NCI-H526 (cell line): ENCODE measurements at places on chromosomes 6 and 20.

GRCh38 chr6:42522036-42522435 is 41.8 kb upstream of the UBR2 start:
- DNase-seq, result no peak

DNA sequence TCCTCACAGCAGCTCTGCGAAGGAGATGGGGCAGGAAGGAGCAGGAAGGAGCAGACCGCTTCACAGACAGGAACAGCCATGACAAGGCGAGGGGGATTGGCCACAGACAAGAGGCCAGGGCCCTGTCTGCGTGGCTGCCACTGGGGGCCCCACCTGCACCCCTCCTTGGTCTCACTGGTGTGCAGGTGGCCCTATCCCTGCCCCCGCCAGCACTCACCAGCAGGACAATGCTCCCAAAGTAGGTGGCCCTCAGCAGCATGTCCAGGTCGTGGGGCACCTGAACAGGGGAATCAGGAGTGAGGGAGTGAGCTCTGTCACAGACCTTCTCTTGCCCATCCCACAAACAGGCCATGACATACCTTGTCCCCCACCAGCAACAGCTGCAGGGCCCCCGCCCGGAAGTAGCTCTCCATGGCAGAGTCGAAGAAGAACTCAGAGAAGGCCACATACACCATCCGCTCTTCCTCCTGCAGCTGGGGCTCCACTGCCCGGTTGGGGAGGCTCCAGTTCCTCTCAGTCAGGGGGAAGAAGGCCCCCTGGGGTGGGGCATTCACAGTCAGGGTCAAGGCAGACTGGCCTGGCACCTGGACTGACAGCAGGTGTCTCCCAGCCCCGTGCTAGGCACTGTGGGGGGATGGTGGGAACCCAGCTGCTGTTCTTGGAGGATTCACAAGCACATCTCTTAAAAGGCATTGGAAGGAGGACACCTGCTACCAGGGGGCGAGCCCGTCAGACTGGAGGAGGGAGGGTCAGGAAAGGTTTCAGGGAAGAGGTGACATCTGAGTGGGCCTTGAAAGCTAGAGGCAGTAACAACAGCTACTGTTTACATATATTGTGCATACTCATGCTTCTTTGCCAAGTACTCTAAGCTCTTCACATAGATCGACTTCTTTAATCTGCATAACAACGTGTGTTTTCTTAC is 7.1 kb downstream of the PLTP start:
- DNase-seq, result no peak

DNA sequence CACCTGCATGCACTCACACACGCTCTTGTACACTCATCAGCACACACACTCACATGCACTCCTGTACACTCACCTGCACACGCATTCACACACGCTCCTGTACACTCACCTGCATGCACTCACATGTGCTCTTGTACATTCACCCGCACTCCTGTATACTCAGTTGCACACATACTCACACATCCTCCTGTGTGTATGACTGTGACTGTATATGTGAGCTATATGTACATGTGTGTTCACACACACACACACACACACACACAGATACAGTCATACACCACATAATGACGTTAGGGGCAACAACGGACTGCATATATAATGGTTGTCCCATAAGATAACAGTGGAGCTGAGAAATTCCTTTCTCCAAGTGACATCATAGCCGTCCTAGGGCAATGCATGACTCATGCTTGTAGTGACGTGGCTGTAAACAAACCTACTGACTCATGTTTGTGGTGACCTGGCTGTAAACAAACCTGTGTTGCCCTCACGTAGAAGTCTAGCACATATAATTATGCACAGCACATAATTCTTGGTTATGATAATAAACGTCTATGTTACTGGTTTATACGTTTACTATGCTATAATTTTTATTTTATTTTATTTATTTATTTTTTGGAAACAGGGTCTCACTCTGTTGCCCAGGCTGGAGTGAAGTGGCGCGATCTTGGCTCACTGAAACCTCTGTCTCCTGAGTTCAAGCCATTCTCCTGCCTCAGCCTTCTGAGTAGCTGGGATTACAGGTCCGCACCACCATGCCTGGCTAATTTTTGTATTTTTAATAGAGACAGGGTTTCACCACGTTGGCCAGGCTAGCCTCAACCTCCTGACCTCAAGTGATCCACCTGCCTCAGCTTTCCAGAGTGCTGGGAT is 22.8 kb upstream of the TAF4 start:
- DNase-seq, result no peak

- DNase-seq, result no peak
These were observed 71.9 kb downstream of the MDGA1 start for GRCh38 chr6:37625591-37626374.

DNA sequence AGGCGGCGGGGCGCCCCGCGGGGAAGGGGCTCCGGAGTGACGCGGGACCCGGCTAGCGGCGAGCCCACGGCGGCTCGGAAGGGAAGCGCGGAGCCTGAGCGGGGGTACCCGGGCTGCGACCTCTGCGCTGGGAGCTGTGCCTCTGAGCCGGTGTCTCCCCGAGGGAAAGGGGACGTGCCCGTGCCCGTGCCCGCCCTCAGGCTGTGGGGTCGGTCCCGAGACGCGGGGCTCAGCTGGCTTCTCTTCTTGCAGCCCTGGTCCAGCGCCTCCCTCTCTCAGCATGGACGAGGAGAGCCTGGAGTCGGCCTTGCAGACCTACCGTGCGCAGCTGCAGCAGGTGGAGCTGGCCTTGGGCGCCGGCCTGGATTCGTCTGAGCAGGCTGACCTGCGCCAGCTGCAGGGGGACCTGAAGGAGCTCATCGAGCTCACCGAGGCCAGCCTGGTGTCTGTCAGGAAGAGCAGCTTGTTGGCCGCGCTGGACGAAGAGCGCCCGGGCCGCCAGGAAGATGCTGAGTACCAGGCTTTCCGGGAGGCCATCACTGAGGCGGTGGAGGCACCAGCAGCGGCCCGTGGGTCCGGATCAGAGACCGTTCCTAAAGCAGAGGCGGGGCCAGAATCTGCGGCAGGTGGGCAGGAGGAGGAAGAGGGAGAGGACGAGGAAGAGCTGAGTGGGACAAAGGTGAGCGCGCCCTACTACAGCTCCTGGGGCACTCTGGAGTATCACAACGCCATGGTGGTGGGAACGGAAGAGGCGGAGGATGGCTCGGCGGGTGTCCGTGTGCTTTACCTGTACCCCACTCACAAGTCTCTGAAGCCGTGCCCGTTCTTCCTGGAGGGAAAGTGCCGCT is 686 bp downstream of the ZGPAT start:
- peak; percentile 31 for DNase-seq

DNA sequence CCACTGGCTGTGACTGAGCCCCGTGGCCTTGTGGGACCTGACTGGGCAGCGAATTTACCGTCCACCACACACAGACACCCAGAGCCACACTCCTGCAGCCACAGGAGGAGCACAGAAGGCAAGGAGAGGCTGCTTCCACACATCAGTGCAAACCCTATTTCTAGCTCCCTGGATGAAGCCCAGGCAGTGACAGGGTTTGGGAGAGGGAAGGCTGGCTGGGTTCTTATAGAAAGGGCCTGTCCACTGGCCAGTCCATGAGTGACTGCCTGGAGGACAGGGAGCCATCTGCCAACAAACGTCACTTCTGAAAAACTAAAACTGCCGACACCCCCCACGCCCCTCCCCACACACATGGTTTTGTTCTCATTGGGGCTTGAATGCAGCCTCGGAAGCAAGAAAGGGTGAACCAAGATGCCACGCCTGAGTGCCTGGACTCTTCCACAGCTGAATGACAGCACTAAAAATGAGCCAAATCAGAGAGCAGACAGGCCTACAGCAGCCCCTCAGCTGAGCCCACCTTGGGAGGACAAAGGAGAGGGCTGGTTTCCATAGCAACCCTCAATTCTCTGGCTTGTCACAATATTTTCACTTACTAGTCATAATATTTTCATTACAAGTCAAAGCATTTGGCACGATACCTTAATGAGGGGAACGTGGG is 38.4 kb downstream of the RRBP1 start:
- DNase-seq, result no peak

DNA sequence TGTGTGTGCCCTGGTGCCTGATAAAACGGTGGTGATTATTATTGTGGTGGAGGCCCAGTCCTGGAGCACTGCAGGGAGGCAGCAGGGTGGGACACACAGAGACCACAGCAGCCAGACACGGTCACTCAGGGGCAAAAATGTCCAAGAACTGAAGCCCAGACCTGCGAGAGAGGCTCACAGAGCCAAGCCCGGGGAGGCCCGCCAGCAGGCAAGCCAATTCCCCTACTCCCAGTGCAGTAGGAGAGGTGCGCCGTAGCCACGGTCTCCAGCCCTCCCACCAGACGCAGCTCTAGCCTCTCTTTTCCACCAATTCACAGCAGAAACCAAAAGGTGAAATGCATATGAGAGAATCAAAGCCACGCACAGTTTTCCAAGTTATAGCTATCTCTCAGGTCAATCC is 179.4 kb upstream of the TAB2 start:
- DNase-seq, result no peak

- peak; percentile 52 for DNase-seq
These were observed 148.0 kb downstream of the DHX35 start for GRCh38 chr20:39109933-39110818.

DNA sequence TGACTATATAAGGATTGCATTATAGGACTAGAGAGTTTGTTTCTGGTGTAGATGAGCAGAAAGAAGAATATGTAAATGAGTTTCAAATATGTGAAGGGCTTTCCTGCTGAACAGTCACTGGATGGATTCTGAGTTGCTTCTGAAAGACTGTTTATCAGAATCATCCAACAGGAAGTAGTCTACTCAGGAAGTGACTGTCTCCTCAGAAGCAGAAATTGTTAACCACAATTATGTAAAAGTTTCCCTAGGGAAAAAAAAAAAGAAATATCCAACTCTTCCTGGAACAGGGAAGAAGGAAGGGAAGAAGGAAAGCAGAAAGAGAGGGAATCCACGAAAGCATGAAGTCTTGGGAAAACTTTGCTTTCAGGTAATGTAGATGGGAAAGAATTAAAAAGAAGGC is 138.9 kb downstream of the TENT5A start:
- no peak for DNase-seq

DNA sequence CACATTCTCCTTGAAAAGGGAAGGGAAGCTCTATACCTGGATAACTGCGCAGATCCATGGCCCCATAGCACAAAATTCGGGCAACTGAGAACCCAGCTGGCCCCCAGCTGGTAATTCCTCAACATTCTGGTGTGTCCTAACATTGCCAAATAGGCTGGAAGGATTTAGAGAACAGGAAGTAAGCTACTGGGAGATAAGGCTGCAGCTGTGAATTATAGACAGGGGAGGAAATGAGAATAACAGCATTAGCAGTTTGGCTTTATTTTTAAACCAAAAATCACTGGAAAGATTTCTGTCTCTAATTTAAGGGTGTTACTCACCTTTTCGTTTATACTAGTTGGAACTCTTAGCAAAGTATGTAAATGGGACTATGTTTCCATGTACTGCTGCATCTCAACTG is 97.2 kb downstream of the TULP4 start:
- no peak for DNase-seq

- no peak for DNase-seq
These were observed 2.7 kb downstream of the BMP2 start for GRCh38 chr20:6769903-6770785.

GRCh38 chr6:27078734-27079357 is 168.7 kb upstream of the PRSS16 start:
- DNase-seq, result peak; percentile 60

DNA sequence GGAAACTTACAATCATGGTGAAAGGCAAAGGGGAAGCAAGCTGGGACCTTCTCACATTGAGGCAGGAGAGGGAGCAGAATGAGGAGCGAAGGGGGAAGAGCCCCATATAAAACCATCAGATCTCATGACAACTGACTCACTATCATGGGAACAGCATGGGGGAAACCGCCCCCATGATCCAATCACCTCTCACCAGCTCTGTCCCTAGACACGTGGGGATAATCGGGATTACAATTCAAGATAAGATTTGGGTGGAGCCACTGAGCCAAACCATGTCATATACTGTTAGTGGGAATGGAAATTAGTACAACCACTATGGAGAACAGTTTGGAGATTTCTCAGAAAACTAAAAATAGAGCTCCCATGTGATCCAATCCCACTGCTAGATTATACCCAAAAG is 163.7 kb downstream of the MANEA start:
- no peak for DNase-seq

DNA sequence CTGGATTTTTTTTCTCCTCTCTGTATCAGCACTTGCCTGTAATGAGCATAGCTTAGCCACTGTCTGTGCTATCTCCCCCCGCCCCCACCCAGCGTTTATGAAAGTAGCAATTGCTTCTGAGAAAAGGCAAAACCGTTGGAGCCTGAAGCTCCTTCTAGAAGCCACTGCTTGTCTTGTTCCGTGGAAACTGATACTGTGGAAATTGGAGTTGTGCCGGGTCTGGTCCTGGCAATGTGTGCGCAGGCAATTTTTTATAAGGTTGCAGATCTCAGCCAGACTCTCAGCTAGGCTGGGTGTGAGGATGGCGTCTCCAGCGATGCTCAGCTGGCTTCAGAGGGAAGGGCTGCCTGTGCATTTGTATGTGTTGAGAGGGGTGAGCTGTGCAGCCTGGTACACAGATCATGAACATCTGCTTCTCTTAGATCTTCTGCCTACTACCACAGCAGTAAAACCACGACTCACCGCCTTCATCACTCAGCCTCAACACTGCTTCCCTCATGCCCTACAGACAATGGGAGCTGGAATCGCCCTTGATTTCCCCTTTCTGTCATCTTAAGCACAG is 72.4 kb upstream of the GTSF1L start:
- DNase-seq, result no peak

GRCh38 chr6:43838276-43839036 is 68.4 kb downstream of the VEGFA start:
- DNase-seq, result peak; percentile 53

DNA sequence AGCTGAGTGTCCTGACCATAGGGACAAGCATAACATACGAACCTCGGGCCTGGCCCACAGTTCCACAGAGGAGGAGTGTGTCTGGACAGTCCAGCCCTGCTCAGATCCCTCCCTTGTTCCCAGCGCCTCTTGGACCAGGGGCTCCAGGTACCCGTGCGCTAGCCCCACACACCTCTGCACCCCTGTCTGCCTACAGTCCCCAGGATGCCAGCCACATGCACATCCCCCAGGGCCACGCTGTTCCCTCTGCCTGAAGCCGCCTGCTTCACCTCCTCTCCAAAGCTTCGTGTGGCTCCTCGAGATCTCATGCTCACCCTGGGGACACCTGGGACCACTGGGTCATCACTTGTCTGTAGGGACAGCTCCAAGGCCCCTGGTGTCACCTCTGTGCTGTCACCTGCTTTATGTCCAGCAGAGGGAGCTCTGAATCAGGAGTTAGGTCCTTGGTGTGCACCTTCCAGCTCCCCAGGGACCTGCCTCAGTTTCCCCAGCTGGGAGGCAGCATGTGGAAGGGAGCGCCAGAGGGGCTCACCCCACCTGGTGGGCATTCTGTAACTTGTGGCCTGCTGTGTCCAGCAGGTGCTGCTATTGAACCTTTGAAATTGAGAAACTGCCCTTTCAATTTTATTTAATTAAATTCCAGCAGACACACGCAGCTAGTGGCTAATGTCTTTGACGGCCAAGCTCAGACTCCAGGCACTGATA is 7.3 kb upstream of the YTHDF1 start:
- DNase-seq, result no peak

GRCh38 chr20:25018425-25018824 is 25.9 kb upstream of the APMAP start:
- DNase-seq, result no peak

- no peak for DNase-seq
These were observed 32.3 kb downstream of the CNKSR3 start for GRCh38 chr6:154478021-154478700.

- DNase-seq, result no peak
These were observed 125.7 kb upstream of the RIPOR2 start for GRCh38 chr6:25061289-25061936.

GRCh38 chr6:13614126-13614925 is 809 bp upstream of the NOL7 start:
- peak; percentile 78 for DNase-seq

GRCh38 chr6:116762235-116762634 is 3.3 kb downstream of the FAM162B start:
- no peak for DNase-seq
